MM.1S (cell line): ENCODE measurements at places on chromosomes 3 and 15.

- no peak for DNase-seq
These were observed 50.0 kb downstream of the ZIC4 start for GRCh38 chr3:147356145-147356908.

DNA sequence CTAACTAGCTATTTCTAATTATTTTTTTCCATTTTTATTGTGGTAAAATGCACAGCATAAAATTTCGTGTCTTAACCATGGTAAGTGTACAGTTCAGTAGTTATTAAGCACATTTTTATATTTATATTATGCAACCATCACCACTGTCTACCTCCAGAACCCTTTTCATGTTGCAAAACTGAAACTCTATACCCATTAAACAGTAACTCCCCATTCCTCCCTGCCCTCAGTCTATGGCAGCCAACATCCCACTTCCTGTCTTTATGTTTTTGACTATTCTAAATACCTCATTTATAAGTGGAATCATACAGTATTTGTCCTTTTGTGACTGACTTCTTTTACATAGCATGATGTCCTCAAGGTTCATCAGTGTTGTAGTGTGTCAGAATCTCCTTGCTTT lies 25.5 kb downstream of the SLC35A5 start:
- no peak for DNase-seq

- DNase-seq: no peak
These were observed 82.1 kb downstream of the FILIP1L start for GRCh38 chr3:100032243-100032642.

DNA sequence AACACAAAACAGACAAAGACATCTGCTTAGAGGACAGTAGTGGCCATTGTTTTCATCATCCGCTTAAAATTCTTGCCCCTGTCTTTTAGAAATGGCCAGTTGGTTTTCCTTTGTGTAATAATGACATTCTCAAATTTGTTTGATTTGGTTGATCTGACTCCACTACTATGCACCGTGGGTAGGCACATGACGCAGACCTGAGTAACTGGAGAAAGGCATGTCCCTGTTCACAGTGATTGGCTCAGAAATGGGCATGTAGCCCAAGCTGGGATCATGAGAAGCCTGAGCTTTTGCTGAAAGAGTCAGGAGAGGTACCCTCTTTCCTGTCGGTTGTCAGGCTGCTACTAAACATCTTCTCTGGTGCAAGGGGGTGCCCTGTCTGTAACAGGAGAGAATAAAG lies 36.6 kb upstream of the MAGI1 start:
- no peak for DNase-seq

DNA sequence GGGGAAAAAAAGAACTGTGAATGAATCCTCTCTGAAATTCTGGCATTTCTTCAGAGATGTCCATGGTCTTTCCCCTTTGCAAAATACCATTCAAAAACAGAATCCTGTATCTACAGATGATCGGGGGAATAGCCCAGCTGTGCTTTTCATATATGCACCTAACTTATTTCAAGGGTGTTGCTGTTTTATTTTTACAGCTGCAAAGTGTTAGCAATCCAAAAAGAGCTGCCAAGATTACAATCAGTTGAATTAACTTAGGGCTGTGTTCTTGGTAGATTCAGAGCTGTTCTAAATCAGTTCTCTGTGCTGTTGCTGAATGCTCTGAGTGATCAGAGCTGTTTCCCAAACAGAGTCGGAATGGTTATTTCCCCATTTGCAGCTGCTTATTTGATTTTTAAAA lies 175.7 kb upstream of the SEMA6D start:
- DNase-seq: no peak

GRCh38 chr3:150170852-150171520 lies 200.3 kb upstream of the PFN2 start:
- DNase-seq: peak; percentile 37

GRCh38 chr3:25585361-25586166 lies 79.1 kb downstream of the TOP2B start:
- no peak for DNase-seq

DNA sequence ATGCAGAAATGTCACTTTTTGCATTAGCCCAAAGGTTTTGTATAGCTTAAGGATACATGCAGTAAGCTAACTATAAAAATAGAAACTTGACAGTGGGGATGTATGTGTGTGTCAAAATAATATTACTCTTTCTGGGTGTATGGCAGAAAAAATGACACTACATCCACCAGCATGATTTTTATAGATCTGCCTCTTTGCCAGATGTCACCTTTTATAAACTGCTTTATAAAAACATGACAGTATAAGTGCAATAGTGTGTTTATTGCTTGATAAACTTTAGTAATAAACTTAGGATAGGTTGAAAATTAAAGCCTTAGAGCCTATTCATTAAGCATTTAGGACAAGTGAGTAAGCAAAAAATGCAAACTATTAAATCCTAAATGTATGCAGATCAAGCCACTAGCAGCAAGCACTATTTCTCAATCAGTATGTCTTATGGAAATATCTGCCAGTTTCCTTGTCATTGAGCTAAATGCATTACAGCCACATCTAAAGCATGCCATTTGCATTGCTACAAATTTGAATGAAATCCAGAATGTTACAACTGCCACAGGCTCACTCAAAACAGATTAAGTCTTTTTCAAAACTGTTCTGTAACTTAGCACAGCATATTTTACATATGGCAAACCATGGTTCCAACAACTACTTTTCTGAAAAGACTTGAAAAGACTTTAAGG lies 935.0 kb downstream of the FHIT start:
- DNase-seq: no peak

DNA sequence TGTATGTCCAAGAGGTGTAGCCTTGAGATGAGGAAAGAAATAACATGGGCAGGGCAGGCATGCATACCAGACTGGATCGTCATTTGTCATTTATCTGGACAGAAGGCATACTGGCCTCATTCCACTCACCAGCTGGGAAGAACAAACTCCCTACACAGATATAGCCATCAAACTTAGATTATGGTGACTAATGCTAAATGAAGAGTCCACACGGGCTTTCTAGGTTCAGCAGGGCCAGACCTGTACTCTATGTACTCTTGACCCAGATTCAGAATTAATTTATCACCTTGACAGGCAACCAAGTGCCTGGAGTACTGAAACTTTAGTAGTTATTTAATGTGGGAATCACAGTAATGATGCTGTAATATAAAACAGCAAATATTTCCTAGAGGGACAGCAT lies 164.3 kb upstream of the IL12A start:
- DNase-seq: no peak

GRCh38 chr3:153252963-153253362 lies 90.9 kb downstream of the RAP2B start:
- no peak for DNase-seq

- no peak for DNase-seq
These were observed 139.4 kb downstream of the OPA1 start for GRCh38 chr3:193732391-193732790.

DNA sequence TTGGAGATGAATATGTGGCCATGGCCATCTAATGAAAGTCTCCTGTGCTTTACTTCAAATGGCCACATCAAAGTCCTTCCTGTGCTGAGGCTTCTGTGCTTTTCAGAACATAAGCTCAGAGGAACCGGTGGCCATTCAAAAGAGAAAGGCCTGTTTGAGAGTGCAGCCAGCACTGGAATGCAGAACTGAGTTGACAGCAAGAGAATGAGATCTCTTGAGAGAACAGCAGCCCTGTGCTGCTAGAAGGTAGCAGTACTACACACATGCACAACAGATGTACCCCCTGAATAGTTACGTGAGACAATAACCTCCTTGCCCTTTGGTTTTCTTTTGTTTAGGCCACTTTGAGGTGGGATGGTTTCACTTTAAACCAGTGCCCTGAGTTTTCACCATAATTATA lies 292.5 kb downstream of the PTPRG start:
- peak; percentile 25 for DNase-seq

DNA sequence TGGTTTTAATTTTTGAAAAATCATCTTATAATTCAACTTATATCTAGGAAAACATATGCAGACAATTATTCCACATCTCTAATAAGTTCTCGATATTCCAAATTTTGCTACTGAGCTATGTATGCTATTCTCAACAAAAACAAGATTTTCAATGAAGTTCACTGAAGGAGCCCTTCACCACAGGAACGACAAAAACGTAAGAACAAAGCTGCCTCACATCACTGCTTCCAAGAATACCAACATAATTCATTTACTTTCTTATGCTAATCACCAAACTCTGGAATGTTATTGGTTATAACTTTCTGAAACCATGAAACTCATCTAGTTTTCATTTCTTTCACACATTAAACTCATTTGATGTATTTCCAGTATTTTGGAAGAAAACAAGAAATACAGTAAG lies 49.7 kb downstream of the GNB4 start:
- DNase-seq: no peak

GRCh38 chr3:16113704-16114103 lies 60.8 kb upstream of the GALNT15 start:
- no peak for DNase-seq

DNA sequence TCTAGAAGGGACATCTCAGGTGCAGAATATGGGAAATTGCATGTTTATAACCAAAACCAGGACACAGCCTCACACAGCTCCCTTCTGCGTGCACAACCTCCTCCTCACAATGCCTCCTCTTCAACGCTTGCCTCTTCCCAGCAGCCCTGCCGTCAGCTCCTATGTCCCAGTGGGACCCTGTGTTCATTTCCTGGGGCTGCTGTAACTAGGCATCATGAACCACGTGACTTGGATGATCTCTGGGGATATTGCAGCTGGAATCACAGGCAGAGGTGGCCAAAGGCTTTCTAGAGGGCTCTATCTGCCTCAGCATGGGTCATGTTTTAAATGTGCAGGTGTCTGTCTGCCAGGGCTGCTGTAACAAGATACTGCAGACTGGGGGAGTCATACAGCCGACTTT lies 375.3 kb downstream of the OCA2 start:
- no peak for DNase-seq

DNA sequence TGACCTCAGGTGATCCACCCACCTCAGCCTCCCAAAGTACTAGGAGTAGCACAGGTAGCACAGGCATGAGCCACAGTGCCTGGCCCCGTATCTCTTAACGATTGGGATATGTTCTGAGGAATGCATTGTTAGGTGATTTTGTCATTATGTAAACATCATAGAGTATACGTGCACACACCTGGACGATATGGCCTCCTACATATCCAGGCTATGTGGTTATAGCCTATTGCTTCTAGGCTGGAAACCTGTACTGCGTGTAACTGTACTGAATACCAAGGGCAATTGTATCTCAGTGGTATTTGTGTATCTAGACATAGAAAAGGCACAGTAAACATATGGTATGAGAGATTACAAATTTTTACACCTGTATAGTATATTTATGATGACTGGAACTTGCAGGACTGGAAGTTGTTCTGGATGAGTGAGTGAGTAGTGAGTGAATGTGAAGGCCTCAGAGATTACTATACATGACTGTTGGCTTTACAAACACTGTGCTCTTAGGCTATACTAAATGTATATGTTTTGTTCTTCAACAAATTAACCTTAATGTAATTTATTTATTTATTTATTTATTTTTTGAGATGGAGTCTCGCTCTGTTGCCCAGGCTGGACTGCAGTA lies 120.7 kb downstream of the MBNL1 start:
- DNase-seq: no peak

DNA sequence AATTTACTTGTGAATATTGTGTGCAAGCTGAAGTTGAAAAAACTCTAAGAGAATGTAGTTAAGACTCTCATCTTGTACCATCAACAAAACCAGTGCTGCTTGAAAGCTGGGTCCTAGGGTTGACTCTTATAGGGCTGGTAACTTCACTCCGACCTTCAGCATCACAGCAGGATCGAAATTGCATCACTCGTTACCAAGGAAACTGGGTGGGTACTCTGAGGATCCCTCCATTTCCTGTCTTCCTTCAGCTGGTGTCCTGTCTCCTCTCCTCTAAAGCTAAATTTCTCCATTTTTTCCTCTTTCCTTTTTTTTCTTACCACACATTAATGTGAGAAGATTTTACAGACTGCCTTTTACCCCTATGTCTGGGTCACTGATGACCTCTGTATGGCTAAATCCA lies 3.0 kb upstream of the APH1B start:
- no peak for DNase-seq

- no peak for DNase-seq
These were observed 94.4 kb downstream of the SLCO3A1 start for GRCh38 chr15:91947683-91948608.

DNA sequence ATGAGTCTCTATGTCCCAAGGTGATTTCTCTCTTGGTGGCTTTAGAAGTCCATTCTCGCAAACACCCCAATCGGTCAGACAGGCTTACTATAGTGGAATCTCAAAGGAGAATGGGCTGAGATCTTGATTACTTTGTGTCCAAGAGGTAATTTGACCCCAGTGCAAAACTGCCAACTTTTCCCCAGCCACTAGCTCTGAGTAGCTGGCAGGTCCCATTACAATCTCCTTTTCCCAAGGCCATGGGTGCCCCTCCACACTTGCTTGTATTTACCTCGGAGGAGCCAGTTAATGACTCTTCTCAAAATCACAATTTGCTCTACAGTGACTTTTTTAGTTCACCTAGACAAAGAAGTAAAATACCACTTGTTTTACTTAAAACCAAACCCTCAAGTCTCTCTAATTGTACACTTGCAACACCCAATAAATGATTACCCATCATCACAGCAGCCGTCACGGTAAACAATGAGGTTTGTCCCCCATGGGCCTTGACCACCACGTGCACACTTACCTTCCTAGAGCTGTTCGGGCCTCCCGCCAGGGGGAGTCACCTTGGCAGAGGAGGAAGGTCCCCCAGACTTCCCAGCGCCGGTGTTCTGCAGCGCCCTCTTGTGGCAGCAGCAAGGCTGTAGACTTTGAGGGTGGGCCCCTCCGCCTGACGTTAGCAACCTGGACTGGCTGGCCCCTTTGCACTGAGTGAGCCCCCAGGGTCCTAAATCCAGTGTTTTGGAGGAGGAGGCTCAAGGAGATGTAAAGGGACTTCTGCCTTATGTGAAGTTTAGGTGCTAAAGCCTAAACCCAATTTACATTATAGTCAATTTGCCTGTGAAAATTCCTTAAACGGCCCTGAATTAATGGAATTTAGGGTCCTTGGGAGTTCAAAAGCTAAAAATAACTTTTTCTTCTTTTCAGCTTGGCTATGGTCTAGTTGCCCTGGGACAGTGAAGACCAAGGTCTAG lies 18.7 kb upstream of the HDAC11 start:
- peak; percentile 88 for DNase-seq

DNA sequence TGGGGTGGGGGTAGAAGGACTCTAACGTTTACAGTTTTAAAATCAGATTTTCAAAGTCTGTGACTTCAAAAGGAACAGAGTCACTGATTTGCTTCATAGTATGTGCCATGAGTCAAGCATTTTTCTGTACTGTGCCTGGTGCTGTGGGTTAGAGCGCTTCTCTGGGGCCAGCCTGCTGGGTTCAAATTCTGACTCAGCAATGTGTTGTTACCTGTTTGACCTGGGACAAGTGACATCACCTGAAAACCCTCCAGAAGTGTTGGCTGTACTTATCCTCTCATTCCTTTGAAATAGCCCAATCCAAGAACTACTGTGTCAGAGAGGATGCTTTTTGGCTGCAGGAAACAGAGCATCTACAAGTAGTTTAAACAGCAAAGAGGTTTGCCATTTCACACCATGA lies 101.7 kb downstream of the LSM3 start:
- no peak for DNase-seq

GRCh38 chr15:93378558-93378957 lies 289.5 kb upstream of the RGMA start:
- DNase-seq: no peak

GRCh38 chr3:191783024-191783423 lies 322.1 kb downstream of the PYDC2 start:
- DNase-seq: no peak
